ENCODE measurements at places on chromosomes 13 and 19. TPM values are rescaled to one million over a fixed set of nuclear protein-coding genes. Genes with fewer than 3 reads are reported as not detected.

DNA sequence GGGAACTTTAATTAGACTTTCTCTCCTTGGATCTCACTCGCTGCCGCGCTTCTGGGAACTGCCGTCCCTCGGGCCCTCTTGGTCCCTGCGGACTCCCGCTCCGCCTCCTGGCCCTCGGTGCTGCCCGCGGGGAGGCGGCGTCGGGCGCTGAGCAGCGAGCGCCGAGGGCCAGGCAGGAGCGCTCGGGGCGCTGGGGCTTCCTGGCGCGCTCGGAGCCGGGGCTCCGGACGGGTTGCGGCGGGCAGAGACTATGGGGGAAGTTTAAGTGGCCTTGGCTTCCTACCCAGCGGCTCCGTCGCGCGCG, 704 bp downstream of the CHST8 start:
- no peak for DNase-seq

GRCh38 chr13:92602560-92602959, 624.0 kb upstream of the GPC6 start:
- no peak for DNase-seq

DNA sequence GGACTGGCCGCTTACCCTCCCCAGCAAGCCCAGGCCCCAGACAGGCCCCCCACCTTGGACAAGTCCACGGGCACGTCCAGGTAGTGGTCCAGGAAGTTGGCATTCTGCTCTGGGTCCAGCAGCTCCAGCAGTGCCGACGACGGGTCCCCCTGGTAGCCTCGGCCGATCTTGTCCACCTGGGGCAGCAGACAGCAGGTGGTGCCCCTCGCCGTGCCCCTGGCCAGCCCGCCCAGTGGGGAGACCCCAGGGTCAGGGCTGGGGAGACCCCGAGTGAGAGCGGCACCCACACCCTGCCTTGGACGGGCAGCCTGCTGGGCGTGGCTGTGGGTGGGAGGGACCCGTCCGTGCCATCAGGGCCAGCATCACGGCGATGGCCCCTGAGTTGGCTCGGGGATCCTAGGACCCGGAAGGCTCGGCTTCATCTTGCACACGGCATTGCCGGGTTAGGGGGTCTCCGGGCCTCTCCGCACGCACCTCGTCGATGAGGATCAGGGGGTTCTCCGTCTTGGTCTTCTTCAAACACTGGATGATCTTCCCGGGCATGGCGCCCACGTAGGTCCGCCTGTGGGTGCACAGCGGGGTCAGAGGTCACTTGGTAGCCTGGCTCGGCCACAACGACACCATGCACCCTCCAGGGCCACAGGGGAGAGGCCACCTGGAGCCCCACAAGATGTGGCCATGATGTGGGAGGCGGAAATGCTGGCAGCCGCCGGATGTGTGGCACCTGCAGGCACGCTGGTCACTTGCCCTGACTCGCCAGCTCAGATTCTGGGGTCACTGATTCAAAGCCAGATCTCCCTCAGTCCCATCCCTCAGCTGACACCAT, 6.3 kb downstream of the RPL36 start:
- DNase-seq: no peak

GRCh38 chr13:40922437-40923040, 96.6 kb downstream of the ELF1 start:
- DNase-seq: no peak

DNA sequence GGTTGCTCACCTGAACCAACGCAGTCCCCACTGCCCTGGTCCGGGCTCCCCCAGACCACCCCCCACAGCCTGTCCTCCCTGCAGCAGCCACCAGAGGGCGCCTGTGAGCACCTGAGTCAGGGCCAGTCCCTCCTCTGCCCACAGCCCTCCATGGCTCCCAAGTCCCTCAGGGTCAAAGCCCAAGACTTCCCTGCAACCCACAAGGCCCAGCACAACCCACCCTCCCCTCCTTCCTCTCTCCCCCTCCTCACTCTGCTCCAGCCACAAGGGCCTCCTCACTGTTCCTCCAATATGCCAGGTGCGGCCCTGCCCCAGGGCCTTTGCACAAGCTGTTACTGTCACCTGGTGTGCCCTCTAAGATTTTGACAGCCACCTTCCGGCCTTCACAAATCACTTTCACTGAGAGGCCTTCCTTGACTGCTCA, 10.9 kb downstream of the GNA15 start:
- DNase-seq: no peak

GRCh38 chr19:5052515-5052914, 83.6 kb downstream of the KDM4B start:
- DNase-seq: peak; percentile 42

ONECUT3 gene
- not detected for total RNA-seq

TSKS gene
- not detected for total RNA-seq

GRCh38 chr19:31535691-31536460, 186.6 kb upstream of the TSHZ3 start:
- DNase-seq: no peak

DNA sequence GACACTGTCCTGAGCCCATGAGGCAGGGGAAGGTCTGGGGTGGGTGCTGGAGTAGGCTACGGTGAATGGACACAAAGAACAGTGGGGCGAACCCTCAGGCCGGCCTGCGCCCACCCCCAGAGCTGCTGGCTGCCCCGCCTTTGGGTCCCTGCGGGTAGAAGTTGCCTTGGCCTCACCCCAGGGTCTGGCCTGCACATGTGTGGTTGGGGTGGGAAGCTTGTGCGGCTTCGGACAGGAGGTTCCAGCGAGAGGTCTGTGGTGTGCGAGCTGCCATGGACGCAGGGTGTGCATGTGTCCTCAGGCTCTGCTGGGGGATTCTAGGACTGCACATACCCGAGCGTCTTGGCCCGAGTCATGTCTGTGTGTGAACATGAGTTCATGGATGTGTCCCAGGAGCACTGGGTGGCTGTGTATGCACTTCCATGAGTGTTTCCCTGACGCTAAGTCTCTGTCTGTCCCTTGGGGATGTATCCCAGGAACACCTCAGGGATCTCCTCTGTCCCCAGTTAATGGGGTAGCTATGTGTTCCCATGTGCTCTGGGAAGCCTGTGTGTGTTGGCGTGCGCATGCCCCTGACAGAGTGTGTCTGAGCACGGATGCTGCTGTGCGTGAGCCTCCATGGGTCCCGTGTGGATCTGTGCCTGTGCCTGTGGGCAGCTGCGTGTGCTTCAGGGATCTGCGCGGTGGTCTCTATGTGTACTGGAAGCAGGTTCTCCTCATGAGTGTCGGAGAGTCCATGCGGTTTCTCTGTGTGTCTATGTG, 20.8 kb upstream of the POU2F2 start:
- DNase-seq: no peak

- DNase-seq: no peak
Observed at GRCh38 chr13:94455414-94455813, 24.1 kb downstream of the DCT start.

TMEM190 gene
- not detected for total RNA-seq

- no peak for DNase-seq
Observed at GRCh38 chr13:93039131-93039530, 187.5 kb upstream of the GPC6 start.

DNA sequence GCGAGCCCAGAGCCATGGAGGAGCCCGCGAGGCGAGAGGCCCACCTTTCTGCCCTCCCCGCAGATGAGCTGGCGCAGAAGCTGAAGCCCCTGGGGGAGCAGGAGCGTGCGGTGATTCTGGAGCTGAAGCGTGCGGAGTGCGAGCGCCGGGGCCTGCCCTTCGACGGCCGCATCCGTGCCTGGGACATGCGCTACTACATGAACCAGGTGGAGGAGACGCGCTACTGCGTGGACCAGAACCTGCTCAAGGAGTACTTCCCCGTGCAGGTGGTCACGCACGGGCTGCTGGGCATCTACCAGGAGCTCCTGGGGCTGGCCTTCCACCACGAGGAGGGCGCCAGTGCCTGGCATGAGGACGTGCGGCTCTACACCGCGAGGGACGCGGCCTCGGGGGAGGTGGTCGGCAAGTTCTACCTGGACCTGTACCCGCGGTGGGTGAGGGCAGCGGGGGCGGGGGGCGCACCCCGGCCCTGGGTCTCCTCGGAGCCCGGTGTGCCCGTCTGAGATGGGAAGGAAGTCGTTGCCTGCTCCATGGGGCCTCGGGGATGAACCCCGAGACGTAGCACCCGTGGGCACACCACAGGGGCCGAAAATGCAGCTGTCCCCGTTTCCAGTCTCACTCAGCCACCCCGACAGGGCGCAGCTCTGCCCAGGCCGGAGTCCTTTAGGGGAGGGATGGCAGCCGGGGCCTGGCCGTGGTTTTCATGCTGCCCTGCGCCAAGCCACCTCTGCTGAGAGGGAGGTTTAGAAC, 12.1 kb upstream of the ZNF554 start:
- no peak for DNase-seq

- DNase-seq: no peak
Observed at GRCh38 chr19:30109565-30109964, 167.5 kb downstream of the URI1 start.

RPS28 gene
- total RNA-seq: 1,324 TPM

DNA sequence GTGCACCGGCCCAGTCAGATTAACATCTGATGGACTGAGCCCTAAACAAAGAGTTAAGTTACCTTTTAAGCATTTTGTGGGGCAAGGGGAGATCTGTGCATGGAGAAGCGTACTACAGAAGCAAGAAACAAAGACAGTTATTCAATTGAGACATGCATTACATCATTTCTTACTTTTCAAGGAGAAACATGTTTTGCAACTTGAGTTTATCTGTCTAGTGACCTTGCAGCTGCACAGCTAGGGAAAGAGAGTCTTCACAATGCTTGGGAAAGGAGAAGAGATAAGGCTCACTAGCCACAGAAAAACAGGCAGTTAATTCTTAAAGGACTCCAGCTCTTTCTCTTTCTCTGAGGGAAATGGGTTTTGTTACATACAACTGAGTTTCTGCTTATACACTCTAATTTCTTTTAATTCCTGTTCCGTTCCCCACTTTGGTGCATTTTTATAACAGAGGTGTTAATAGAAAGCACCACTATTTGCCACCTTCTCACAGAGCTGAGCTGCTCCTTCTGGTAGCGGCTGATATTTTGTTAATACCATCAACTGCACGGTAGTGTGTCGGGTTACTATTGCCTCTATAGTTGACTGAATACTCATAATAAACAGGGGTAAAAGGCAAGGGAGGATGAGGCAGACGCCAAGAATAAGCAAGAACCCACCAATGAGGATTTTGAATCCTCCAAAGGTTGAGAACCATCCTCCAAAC, 55.9 kb downstream of the ZNF431 start:
- no peak for DNase-seq

IRGQ gene
- 34.1 TPM for total RNA-seq

- no peak for DNase-seq
Observed at GRCh38 chr13:109704771-109705635, 81.4 kb downstream of the IRS2 start.

GRCh38 chr13:52141299-52141698, 12.4 kb upstream of the NEK5 start:
- no peak for DNase-seq

FXYD3 gene
- total RNA-seq: not detected

- DNase-seq: no peak
Observed at GRCh38 chr13:88246239-88246638, 575.1 kb downstream of the SLITRK5 start.

GRCh38 chr19:8571006-8571411, 6.2 kb downstream of the MYO1F start:
- DNase-seq: no peak

DNA sequence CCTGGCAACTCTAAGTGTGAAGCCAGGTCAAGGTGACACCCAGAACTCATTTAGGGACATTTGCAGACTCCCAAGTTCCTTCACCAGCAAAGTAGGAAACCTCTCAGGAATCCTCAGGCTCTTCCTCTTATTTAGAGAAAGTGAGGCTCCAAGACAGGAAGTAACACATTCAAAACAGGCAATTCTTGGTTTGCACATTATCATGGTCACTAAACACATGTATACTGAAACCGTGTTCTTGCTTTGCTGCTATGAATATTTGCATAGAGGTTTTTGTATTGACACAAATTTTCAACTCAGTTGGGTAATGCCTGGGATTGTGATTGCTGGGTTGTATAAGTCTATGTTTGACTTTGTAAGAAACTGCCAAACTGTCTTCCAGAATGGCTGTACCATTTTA, 13.2 kb upstream of the URI1 start:
- no peak for DNase-seq

DNA sequence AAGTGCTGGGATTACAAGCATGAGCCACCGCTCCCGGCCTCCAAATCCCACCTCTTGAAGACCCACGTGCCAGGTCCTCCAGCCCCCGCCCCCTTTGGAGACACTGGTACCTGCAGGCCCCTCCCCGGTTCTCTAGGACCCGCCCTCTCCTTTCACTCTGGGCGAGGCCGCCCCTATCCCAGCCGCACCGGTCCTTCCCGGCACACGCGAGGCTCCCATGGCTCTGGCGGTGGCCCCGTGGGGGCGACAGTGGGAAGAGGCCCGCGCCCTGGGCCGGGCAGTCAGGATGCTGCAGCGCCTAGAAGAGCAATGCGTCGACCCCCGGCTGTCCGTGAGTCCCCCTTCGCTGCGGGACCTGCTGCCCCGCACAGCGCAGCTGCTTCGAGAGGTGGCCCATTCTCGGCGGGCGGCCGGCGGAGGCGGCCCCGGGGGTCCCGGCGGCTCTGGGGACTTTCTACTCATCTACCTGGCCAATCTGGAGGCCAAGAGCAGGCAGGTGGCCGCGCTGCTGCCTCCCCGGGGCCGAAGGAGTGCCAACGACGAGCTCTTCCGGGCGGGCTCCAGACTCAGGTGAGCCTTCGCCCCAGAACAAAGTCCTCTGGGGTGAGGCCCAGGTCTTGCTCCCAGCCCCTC, at the start of gene CBLC:
TSS of gene CBLC (plus strand) at position 176 of the 633 bp plus-strand sequence. CDS start at position 218, 42 bp downstream.
- no peak for DNase-seq

C5AR1 gene
- 1.2 TPM for total RNA-seq

GRCh38 chr13:66375756-66376155, 854.4 kb downstream of the PCDH9 start:
- no peak for DNase-seq

DNA sequence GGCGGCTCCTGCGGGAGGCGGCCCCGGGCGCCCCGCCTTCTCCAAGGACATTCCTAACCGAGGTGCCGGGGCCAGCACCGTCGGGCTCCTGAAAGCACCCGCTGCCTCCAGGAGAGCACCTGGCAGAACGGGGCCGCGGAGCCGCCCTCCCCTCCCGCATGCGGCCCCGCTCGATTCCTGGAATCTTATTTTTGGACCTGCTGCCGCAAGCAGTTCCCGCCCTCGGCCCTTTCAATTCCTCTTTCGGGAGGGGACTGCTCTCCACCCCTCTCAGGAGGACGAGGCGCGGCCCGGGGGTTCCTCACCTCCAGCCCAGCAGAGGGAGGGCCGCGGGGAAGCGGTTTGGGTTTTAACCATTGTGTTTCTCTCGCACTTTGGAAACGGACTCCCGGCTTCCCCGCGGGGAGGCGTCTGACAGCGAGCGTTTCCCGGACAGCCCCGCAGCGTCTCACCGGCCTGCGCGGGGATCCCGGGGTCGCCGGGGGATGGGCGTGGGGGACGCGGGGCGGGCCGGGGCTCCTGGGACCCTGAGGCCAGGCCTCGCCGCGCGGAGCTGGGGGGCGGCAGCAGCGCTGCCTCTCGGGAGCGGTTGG, 849 bp downstream of the GAS6 start:
- no peak for DNase-seq

DNA sequence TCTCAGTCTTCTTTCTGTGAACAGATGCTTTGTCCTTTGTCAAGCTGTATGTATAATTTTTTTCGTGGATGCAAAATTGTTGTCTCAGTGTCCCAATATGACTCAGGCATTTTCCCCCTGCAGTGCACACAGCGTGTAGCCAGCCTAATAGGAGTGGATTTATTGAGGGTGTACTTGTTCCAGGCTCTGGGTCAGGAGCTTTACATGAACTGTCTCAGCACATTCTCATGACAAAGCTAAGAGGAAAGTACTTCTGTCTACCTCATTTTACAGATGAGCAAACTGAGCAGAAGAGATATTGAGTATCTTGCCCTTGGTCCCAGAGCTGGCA, 50.8 kb downstream of the STK24 start:
- DNase-seq: peak; percentile 67
